ENCODE measurements at places on chromosomes 2 and 18.

DNA sequence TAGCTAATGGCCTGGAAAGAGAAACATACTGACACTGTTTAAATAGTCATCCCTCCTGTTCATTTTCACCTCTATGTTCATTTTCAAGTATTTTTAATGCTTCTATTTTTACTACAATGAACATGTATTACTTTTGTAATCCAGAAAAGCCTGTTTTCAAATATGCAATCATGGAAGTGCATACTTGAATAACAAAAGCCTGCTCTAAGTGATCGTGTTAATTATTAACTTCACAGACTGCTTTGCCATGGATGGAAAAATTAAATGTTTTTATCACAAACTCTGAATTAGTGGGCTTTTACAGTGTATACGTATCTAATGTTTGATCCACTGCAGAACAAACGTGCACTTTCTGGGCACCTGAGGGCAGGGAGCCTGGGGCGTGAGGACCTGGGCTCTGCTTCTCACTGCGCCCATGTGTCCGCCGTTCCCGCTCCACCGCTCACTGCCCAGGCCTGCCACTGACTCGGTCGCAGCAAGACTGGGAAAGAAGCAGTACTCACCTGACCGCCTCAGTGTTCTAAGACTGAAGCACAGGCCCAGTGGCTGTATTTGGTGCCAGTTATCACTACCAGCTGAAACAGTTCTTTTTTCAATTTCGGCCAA lies 80.6 kb downstream of the UXS1 start:
- DNase-seq, result no peak

- DNase-seq, result no peak
Measured at GRCh38 chr18:58896268-58896667, 31.6 kb downstream of the ZNF532 start.

GRCh38 chr2:236352761-236353593 lies 88.8 kb upstream of the ASB18 start:
- peak; percentile 27 for DNase-seq

GRCh38 chr2:201256082-201256481 lies 4.3 kb upstream of the CASP8 start:
- peak; percentile 65 for DNase-seq

- DNase-seq, result no peak
Measured at GRCh38 chr2:15735484-15736326, 144.0 kb downstream of the DDX1 start.

Measured in amniotic epithelial cell (primary cell).